ENCODE measurements at places on chromosomes 2 and 18.
A peak's percentile ranks its signal among the peaks of the same experiment; 100 is the strongest.

- no peak for DNase-seq
Observed at GRCh38 chr2:135845257-135845656, 8.3 kb upstream of the LCT start.

DNA sequence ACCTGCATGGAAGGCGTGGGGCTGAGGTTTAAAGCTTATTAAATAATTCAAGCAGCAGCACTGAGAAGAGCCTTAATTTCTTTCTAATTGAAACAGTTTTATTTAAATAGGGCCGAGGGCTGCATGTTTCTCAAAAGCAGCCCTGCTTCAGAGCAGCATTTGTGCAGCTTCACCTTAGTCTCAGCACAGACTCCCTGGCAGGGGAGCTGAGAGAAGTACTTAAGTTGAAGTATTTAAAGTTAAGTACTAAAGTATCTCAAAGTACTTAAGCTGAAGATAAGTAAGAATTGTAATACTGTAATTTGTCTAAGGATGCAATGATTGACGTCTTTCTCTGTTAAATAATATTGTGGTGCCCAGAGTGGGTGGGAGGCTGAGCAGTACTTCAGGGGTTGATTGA, 31.4 kb downstream of the IMPA2 start:
- DNase-seq: no peak

DNA sequence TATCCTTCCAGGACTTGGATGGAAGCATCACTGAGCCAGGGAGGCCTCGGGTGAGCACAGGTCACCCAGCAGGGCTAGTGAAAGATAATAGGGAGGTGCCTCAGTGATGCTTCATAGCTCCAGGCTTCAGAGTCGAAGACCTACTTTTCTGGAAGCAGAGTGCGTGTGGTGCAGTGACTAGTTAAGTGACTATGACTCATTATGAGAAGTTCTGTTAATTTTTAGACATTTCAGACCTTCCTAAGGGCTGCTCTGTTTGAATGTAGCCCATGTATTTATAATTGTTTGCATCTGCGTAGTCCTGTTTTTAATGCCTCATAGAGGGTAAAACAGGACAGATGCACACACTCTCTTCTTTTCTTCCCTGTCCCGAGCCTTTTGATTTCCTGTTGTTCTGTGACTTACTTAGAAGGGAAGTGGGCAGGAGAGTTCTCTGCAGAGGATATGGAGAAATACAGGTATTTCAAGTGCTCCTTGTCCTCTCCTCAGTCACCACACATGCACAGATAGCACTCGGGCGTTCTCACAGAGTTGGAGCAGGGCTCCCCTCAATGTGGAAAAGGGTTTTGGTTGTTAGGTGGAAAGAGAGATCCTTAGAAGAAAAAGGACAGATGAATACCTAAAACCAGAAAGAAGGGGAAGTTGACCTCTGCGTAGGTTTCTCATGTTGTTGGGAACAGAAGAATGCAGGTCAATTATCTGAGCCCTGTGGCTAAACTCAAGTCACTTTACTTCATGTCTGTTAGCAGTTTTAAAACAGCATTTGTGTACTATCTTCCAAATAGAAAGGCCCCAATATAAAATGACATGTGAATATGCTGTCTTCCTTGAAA, 34.7 kb downstream of the RALB start:
- peak; percentile 23 for DNase-seq

- DNase-seq: no peak
Observed at GRCh38 chr2:50535971-50536759, 495.8 kb downstream of the NRXN1 start.

GRCh38 chr2:43131890-43132682, 94.3 kb downstream of the ZFP36L2 start:
- no peak for DNase-seq

DNA sequence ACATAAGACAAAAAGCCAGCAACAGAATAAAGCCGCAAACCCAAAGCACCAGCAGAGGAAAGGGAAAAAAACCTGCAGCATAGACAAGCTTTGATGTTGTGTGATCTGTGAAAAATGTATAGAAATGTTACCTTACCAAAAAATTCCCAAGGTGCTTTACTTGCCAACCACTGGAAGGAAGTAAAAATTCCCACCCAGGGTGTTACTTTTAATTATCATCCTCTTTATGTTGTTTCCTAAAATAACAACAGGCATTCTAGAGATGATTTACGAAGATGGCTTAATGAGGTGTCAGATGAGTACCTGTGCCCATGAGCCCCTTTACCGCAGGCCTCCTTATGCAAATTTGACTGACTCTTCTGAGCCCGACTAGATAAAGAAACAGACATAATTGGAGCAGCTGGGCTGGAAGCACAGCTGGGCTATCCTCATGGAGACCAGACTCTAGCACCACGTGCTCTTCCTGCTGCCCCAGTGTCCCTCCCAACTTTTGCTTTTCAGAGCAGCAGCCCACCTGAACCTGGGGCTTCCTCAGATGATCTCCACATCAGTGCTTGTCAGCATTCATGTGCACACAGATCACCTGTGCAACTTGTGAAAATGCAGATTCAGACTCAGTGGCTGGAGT, 41.5 kb downstream of the SRSF7 start:
- no peak for DNase-seq

DNA sequence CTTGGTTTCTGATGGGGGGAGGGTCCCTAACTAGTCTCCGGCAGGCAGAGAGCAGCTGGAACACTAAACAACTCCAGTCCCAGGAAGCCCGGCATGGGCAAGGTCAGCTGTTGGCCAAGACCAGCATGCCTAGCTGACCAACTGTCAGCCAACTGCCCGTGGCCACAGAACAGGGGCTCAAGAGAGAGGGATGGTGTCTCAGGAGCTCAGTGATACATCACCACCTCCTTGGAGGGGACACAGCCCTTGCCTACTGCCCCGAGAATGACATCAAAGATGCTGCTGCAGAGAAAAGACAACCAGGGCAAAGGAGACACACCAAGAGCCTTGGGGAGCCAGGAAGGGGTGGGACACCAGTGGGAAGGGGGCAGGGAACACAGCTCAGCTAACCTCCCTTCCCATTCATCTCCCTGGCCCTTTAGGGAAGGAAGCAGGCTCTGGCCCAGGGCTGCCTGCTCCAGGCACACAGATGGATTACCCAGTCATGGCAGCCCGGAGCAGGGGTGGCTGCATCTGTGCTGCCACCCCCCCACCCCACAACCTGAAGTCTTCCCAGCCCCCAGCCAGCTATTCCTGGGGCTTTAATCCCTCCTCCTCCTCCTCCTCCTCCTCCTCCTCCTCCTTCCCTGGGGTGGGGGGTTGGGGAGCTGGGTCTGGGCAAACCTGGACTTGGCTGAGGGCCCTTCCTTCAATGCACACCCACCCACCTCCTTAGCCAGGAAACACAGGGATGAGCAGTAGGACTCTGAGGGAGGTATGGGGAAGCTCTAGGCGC, 1.9 kb downstream of the BIN1 start:
- DNase-seq: no peak

DNA sequence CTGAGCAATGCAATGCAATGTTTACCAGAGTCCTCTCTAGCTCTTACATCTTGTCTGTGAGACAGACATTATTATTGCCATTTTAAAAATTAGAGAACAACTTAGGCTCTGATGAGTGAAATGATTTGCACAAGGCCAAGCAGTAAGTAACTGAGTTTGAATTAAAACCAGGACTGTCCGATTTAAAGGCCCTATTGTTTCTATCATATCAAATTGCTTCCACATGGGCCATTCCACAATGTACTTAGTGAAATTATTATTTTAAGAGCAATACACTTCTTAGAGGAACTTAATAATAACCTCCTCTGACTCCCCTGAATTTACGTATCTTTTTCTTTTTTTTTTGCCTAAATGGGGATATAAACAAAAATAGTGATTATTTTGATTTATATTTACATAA, 64.6 kb downstream of the PLCL1 start:
- DNase-seq: no peak

All from occipital lobe (tissue), 3 donors.